AG20443 (cell line): ENCODE measurements at places on chromosomes 1 and 21.

DNA sequence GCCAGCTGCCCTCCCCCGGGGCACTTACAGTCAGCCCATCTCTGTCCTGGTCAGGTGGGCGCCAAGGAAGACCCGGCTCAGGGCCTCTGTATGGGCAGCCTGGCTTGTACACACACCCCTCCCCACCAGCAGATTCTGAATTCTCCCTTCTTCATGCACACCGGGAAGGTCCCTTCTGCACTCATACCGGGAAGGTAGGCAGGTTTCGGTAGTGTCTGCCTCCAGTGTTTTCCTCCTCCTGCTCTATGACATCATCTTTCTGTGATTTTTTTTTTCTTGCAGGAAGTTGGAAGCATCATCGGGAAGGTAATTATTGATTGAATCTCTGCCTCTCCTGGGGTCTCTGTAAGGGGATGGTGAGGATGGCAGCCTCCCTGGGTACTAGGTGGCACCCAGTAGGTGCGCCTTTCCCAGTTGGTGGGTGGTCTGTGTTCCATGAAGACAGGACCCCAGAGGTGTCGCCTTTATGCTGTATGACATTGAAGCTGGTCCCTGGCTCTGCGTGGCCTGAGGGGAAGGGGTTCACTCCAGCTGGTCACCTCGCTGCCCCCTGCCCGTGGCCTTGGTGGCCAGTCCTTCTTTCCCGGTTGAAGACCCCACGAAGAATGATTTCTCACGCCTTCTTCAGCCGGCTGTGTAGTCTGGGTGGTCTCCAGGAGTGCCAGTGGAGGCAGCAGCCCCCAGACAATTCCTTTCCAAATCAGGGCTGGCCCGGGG lies 82.1 kb upstream of the COL6A1 start:
- no peak for DNase-seq

- no peak for DNase-seq
These were observed 83.2 kb downstream of the RGL1 start for GRCh38 chr1:183887826-183888819.

DNA sequence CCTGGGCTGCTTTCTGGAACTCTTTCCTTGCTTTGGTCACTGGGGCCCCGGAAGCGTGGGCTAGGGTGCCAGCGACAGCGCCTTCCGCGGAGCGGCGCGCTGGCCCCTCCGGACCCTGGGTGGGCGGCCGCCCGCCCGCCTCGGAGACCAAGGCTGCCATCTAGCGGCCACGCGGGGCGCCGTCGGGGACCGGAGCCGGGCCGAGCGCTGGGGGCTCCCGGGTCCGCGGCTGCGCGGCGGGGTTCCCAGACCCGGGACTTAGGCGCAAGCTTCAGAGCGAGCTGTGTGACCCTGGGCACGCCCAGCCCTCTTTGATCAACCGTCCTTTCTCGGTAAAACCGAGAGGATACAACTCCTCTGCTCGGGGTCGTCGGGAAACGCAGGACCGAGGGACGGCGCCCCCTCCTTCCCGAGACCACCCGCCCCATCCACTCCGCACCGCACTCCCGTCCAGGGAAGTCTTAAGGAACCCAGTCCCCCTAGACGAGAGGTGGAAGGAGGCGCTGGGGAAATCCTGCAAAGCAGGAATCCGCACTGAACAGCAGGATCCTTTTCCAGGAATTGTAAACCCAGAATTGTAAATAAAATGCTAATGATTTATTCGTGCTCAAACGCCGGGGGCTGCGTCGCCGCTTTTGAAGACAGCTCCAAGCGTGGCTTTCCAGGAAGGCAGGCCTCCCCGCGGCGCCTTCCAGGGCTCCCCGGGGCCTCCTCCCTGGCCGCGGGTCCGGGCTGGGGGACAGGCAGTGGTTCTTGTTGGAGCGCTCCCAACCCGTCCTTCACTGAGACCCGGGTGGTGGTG lies 41.2 kb downstream of the RRAGC start:
- peak; percentile 80 for DNase-seq

GRCh38 chr1:212486619-212486975 lies 53.9 kb downstream of the NENF start:
- no peak for DNase-seq

DNA sequence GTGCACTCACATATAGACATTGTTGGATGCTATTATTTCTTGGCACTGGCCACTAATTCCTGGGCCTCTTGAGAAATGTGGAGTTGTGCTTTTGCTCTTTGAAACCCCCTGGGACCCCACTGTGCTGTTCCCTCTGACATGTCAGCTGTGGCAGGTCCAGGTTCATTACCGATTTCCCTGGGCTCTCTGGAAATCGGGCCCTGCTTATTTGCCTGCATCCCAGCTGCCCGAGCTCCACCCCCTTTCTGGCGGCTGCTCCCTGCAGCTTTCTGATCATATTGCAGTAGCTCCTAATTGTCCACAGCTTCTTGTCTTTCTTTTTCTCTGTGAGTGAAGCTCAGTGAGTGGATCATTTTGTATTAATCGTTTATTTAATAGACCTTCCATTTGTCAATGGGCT lies 183.7 kb upstream of the FAM78B start:
- DNase-seq: no peak

GRCh38 chr1:74748960-74749359 lies 16.0 kb downstream of the TYW3 start:
- no peak for DNase-seq

GRCh38 chr21:37688952-37689659 lies 227.2 kb downstream of the KCNJ6 start:
- DNase-seq: no peak

DNA sequence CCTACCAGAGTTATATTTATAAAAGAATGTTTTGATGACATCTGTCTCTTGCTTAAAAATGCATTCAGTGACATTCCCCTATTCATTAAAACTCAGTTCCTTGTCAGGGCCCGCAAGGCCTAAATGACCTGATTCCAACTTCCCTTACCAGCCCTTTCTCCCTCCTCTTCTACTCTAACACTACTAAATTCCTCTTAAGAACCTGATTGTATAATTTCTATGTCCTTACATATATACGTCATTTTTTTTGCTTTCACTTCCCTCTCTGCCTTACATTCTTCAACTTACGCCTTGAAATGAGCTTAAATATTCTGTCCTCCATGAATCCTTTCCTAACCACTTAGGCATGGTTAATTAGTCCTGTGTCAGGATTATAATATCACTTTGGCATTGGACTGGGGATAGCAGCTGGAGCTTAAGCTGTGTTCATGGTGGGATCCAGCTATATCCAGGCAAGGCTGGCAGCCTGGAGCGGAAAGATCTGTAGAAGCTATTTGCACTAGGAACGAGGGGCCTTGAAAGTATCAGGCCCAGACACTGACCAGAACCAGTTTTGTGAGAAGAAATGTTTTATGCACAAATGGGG lies 360.2 kb upstream of the PTBP2 start:
- no peak for DNase-seq

- no peak for DNase-seq
These were observed 185.1 kb upstream of the LMO4 start for GRCh38 chr1:87143413-87144135.

- DNase-seq: no peak
These were observed 796 bp upstream of the RBM8A start for GRCh38 chr1:145927916-145928643.
